ENCODE measurements at places on chromosomes 1 and 21.
A peak's percentile ranks its signal among the peaks of the same experiment; 100 is the strongest.

- no peak for DNase-seq
Measured at GRCh38 chr1:231335663-231336602, 1.7 kb downstream of the EXOC8 start.

- no peak for DNase-seq
Measured at GRCh38 chr1:95169548-95169947, 52.4 kb downstream of the TLCD4 start.

- no peak for DNase-seq
Measured at GRCh38 chr21:30676737-30677136, 34.1 kb downstream of the KRTAP20-3 start.

DNA sequence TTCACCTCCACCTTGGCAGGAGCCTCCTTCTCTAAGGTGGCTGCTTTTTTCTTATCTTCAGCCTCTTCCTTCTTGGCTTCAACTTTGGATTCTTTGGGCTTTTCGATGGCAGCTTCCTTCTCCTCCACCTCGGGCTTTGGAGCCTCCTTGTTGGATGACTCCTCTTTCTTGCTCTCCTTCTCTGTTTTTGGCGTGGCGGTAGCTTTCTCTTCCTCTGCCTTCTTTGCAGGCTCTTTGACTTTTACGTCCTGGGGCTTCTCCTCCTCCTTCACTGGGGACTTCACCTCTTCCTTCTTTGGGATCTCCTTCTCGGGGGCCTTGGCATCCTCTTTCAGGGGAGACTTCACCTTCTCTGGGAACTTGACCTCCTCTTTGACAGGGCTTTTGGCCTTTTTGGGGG is 13.9 kb upstream of the CD2 start:
- DNase-seq, result no peak

DNA sequence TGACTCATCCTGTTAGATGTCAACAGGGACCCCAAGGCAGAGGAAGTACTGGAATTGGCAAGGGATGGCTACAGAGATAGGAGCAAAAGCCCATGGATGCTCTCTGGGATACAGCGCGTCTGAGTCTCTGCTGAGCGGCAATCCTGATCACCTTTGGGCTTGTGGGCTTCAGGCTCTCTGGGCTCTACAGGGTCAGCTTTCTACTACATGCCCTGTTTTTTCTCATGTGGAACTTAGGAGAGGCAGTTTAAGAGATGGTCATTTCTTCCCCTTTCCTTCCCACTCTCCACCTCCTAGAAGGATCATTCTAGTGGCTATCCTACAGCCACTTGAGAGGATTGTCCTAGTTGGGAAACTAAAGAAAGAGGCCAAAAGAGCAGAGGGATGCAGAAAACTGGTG is 1.3 kb downstream of the LINGO4 start:
- no peak for DNase-seq

GRCh38 chr1:118661769-118662320 is 326.3 kb downstream of the TBX15 start:
- no peak for DNase-seq

GRCh38 chr1:101221945-101222429 is 14.8 kb upstream of the S1PR1 start:
- DNase-seq, result no peak

DNA sequence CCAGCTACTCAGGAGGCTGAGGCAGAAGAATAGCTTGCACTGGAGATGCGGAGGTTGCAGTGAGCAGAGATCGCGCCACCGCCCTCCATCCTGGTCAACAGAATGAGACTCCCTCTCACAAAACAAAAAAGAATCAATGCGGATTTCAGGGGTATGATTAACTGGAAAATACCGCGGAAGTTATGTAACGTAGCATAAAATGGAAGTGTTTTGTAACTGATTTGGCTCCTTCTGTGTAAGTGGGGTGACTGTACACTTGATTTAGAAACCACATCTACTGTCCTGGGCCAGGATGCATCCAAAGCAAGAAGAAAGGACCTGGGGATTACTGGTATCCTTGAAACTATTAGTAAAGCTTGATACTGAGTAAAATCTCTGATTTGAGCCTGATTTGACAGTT is 3.1 kb upstream of the VAMP4 start:
- DNase-seq, result no peak

GRCh38 chr1:48254254-48254653 is 31.7 kb downstream of the SLC5A9 start:
- DNase-seq, result no peak

DNA sequence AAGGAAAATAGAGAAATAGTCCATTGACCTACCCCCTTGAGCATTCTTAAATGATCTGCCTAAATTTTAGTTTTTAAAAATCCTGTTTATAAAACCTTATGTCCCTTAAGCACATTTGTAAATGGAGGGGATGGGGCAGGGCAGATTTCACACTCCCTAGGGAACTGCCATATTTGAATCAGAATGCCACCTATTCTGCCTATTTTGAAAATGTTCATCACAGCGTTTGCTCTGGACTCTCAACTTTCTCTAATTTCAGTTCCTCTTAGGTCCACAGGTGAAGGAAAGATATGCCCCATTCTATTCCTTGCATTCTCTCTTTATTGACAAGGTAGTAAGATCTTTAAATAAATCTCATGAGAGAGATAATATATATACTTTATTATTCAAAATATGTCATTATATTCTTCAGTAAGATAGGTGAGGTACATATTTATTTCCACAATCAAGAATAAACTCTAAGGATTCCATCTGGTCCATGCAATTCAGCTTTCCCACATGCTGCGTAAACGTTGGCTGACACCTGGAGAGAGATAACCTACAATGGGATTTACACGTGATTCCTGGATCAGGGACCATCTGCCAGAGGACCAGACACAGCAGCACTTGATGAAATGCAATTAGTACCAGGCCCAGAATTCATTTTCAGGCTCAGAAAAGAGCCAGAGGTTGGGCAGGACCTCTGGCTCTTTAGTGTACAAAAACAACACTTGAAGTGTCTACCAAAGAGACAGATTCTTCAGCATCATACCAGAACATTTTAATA is 1.2 kb upstream of the LPGAT1 start:
- peak; percentile 11 for DNase-seq

- DNase-seq, result no peak
Measured at GRCh38 chr1:159982280-159982679, 28.2 kb upstream of the SLAMF9 start.

DNA sequence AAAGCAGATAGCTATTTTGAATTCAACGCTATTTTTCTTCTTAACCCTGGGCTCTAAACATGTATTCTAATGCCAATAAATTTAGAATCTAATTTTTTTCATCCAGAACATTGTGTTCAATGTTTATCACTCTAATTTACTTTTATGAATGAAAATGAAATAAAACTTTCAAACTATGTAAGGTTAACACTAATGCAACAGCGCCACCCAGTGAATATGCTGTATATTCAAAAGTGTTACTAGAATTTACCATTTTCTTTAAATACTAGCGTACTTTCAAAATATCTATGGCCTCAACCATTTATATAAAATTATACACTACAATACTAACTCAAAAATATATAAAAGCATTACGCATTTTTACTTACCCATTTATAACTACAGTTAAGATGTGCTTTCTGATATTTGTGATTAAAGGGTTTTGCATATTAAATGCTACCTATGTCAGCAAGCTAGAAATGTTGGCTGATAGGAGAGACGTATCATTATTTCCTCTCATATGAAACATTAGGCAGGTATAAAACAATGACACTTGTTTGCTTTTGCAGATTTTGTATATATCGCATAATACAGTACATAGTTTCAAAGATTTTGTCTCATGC is 5.9 kb upstream of the NUF2 start:
- DNase-seq, result peak; percentile 31

GRCh38 chr1:183241471-183241870 is 55.4 kb downstream of the LAMC2 start:
- no peak for DNase-seq

DNA sequence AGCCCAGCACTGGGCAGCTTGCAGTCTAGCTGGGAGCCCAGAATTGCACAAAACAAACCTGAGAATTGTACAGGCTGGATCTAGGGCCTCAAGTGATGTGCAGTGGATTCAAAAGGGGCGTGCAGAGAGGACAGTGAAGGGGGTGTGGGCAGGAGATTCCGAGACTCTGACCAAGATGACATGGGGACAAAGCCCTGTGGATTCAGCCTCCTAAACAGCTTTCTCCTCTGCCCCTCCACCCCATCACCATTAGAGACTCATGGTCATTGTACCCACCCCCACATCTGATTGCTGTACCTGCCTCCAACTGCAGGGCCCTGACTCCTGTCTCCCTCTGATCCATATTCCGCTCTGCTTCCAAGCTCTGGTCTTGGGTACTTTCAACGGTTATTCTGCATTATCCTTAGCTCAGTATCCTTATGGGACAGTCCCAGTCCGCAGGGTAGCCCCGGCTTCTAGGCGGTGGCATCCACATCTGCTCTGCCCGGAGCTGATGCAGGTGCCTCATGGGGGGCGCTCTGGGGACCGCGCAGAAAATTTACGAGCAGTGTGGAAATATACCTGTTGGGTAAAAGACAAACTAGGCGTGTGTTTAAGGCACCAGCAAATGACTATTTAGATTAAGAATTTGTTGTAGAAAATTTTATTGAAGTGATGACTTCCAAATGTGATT is 1.7 kb upstream of the BMP8A start:
- DNase-seq, result no peak

DNA sequence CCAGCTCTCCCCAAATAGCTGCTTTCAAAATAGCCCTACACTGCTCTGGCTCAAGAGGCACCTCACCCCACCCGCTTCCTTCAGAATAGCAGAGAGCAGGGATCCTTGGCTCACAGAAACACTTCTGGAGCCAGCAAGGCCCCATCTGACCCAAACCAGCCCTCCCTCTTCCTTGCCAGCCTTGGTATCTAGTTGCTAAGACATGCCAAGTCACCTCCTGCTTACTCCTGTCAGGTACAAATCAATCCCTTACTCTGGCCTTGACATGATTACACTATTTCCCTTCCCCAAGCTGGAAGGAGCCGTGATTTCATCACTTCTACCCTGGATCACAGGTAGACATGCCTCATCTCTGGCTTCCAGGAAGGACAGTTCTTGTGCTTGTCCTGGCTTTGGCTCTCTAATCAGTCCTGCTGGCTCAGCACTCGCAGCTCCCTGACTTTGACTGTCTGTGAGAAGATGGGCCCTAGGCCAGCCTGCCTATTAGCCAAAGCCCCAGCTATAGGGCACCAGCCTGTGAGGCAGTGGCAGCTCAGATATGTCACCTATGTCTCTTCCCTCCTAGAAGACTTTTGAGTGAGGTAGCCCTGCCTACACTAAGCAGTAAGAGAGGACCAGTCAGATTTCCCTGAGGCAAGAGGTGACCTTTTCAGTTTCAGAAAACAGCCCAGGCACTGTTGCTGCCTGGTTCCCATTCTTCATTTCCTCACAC is 8.9 kb upstream of the MUTYH start:
- no peak for DNase-seq

- no peak for DNase-seq
Measured at GRCh38 chr1:8525216-8525557, 207.3 kb downstream of the SLC45A1 start.

- no peak for DNase-seq
Measured at GRCh38 chr1:24925963-24926362, 4.1 kb downstream of the RUNX3 start.

- DNase-seq, result peak; percentile 64
Measured at GRCh38 chr1:151443846-151444782, 15.2 kb downstream of the POGZ start.

- no peak for DNase-seq
Measured at GRCh38 chr1:7104339-7104738, 319.1 kb downstream of the CAMTA1 start.

DNA sequence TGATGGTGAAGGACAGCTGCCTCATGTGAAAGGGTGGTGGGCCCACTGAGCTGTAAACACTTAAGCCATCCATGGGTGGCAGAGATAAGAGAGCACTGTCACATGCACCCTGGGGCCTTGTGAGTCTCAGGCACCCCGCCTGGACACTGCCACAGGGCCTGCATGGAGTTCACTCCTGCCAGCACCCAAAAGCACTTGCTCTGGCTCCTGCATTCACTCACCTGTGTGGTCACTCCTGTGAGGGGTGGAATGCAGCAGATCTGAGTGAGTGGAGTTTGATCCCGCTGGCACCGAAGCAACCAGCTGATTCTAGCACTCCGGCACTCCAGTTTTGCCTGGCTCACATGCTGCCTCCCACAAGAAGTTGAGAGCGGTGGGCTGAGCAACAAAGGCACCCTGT is 1142.1 kb upstream of the PRMT6 start:
- peak; percentile 62 for DNase-seq

DNA sequence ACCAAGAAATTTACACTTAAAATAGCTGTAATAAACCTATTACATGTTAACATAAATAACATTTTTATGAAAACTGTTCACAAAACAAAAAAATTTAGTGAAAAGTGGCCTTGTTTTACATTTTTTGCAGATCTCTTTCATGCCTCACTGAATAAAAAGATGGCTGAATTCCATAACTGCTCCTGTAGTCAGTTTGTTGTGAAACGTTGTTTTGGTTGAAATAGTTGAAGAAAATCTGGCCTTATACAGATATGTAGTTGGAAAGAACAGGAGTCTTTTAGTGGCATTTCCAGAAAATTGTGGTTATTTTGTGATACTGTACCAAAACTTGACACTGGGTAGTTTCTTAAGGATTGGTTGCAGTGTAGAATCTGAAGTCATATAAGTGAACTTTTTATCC is 18.1 kb downstream of the ITSN1 start:
- no peak for DNase-seq

GRCh38 chr1:145782272-145783099 is 41.4 kb downstream of the RNF115 start:
- no peak for DNase-seq

DNA sequence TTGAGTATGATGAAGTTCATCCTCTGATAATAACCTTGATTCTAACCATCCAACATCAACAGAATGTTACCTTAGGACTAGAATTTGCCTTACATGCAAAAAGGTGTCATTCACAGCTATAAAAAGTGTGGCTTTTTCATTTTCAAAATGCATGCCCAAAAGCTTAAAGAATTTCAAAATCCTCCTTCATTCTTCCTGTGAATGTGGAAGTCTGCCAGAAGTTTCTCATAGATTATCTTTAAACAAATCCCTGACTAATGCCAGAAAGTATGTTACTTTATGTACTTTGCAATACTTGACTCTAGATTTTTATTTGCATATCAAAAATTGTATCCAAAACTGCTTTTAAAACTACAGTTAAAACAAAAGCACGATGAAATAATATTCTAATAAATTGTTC is 270.6 kb upstream of the ZRANB2 start:
- no peak for DNase-seq

- DNase-seq, result no peak
Measured at GRCh38 chr1:6822530-6823359, 37.5 kb downstream of the CAMTA1 start.
